ENCODE measurements at places on chromosomes 11 and 22.
A peak's percentile ranks its signal among the peaks of the same experiment; 100 is the strongest.

- DNase-seq = peak; percentile 65
These were observed 38.4 kb upstream of the A4GALT start for GRCh38 chr22:42758931-42759629.

- DNase-seq = no peak
These were observed 52.9 kb downstream of the SGSM3 start for GRCh38 chr22:40423310-40423688.

DNA sequence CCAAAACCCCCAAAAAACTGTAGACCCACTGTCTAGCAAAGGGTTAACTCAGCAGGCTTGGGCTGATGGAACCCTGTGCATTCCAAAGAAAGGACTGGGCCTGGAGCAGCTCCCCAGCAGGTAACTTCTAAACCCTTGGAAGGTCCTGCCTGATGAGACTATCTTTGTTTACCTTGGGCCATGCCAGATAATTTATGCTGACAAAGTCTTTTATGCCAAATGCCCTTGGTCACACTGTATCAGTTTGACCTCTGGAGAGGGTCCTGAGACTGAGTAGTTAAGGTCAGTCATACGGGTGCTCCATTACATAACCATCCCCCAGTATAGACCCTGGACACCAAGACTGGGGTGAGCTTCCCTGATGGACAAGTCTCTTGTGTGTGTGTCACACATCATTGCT, 21.9 kb upstream of the DNAL4 start:
- no peak for DNase-seq

- no peak for DNase-seq
These were observed 70.5 kb downstream of the MPPED1 start for GRCh38 chr22:43482318-43482625.

- no peak for DNase-seq
These were observed 6.0 kb downstream of the KBTBD4 start for GRCh38 chr11:47572715-47573255.

DNA sequence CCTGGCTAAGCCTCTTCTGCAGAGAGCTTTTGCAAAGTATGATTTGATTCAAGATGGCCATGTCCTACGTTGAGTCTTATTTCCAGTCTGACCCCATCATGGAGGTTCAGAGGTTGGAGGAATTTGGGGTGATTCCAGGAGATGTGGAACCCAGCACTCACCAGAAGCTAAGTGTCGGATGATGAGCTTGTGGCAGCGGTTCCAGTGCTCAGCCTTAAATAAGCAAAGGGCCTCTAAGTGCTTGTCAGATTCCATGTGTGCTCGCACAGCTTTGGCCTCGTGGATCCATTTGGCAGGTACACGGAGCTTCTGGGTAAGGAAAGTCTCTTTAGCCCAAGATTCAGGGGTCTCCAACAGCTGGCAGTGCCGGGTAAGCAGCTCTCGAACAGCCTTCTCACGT, 11.9 kb upstream of the CHRNA10 start:
- no peak for DNase-seq

DNA sequence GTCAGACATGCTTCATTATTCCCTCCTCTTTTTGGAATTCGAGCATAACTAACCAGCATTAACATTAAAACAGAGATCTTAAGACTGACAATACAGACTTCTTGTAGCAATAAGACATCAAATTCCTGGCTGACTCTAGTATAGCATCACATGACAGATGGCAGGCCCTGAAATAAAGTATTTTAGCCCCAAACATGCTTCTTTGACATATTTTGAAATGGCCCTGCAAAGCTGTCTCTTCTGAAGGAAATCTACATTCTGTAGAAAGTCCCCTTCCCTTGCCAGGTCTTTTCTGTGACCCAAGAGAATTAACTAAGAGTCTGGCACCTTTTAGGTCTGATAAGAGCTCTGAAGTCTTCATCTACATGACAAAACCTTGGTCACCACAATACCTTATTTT, 38.5 kb upstream of the GNAZ start:
- DNase-seq = no peak

DNA sequence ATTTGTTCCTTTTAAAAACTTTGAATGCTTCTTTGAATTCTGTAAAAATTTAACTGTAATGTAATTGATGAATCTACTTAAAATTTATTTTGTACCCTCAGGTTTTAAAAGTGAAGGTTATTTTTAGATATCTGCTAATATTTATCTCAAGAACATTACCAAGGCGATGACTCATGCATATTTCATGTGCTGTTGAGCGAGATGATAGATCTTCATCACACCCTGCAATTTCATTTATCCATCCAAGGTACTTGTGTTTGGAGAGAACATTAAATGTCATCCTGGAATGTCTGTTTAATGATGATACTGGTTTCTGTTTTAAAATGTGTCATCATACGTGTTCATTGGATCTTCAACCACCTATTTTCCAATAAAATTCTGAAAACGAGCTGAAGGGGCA, 6.7 kb upstream of the OOSP4A start:
- DNase-seq = no peak

DNA sequence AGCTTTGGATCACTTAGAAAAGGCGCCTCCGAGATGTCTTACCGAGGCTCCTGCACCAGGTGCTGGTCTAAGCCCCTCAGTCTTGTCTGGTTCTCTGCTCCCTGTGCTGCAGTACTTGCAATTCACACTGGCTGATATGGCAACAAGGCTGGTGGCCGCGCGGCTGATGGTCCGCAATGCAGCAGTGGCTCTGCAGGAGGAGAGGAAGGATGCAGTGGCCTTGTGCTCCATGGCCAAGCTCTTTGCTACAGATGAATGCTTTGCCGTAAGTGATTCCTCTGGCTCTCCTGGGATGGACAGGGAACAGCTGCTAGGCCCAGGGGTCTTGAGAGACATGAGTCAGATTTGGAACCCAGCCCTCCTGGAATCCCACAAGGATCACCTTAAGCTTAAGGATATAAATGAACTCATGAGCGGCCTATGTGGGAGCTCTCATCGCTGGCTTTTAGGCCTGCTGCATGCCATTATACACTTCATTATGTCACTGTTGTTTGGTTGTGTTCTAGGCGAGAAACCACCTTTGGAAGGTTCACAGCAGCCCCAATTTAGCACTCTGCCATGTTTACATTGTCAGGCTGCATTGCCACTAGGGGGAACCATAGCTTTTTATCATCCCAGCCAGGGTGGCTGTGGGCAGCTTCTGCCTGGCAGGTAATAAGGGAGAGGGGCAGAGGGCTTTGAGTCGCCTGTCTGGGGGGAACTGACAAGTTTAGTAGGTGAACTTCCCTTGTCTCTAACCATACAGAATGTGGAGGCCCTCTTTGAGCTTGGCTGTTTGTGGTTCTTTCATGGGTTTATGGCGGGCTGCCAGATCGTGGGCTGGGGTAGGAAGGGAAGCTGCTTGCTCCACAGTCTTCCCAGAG, 8.5 kb downstream of the ACAD8 start:
- peak; percentile 53 for DNase-seq

GRCh38 chr22:32311551-32312071, 46.1 kb upstream of the RFPL3 start:
- no peak for DNase-seq

GRCh38 chr22:36816636-36817524, at the start of gene PVALB:
Gene PVALB (minus strand): TSS chr22:36817035. CDS start chr22:36817005, 30 bp downstream.
- DNase-seq = peak; percentile 76

GRCh38 chr11:16511116-16512114, 155.1 kb upstream of the SOX6 start:
- no peak for DNase-seq

GRCh38 chr22:49380095-49380827, 447.4 kb downstream of the BRD1 start:
- no peak for DNase-seq

GRCh38 chr22:49694462-49695260, 133.0 kb downstream of the BRD1 start:
- no peak for DNase-seq

DNA sequence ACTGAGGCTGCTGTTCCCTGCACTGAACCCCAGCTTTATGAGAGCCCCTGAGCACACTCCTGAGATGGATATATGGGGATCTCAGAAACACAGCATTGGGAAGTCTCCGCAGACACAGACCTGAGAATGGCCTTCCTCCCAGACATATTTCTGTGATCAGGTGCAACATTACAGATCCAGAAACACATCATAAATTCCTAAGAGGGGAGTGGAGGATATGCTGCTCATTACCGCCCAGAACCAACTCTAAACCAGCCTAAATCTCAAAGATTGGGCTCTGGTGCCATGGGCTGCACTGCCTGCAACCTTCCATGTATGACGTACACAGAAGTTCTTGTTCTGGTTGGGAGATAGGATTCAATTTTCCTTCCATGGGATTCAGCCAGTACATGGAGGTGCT, 102.0 kb downstream of the ME3 start:
- no peak for DNase-seq

DNA sequence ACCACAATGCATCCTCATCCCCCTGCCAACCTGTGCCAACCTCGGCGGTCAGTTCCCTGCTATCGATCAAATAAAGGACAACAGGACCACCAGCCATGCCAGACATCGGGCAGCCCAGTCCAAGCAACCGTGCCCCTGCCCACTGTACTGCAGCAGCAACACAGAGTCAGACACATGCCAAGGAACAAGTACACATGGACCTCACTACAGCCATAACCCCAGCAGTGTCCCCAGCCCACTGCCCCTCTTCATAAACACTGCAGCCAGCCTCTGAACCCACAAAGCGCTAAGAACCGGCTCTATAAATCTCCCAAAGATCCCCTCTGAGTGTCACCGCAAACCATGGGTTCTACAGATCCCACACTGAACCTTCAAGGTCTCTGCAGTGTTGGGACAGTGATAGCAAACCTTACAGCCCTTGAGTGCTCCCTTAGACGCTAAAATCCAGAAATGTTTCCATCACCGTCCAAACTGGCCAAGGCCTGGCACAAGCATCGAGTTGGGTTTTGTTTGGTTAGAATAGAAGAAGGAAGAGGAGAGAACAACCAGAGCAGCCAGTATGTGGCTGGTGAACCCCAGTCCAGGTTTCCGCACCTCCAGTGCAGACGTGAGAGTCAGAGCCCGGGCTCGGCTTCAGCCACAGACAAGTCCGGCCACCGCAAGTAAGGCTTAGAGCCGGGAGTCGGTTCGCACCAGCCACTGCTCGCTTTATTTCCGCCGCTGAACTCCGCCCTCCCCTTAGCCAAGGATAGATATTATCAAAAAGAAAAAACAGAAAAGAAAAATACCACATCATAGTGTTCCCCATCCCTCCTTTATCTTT, 7.9 kb downstream of the PAX6 start:
- DNase-seq = no peak

DNA sequence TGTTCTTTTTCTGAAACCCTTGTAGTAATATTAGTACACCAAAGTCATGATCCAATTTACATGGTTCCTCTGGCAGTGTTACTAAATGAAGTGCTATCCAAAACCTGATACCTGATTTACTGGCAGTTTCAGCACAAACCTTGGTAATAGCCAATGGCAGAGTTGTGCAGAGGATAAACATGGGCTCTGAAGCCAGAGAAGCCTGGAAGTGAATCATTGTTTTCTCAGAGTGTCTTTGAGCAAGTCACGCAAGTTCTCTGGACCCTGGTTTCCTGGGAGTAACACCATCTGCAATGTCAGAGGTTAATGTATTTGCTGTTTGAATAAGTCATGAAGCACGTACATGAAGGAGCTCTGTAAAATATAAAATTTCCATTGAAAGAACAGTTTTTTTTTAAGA, 222.3 kb upstream of the NARS2 start:
- DNase-seq = no peak

DNA sequence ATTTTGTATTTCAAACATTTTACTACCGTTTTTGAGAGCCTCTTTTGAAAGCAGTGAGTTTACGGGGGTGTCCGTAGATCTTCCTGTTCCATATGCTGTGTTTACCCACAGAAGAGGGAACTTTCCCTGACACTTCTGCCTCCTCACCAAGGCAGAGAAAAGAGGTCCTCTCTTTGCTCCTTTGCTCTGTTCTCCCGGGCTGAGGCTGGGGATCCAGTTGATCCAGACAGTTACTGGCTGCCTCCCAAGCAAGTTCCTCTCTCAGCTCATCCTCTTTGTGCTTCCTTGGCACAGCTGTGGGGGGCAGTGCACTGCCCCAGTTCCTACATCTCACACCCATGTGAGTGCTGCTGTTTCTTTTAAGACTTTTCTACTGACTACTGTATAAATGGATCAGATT, 813.7 kb downstream of the NTM start:
- no peak for DNase-seq

GRCh38 chr11:69923641-69924307, 104.6 kb upstream of the FGF3 start:
- DNase-seq = no peak

DNA sequence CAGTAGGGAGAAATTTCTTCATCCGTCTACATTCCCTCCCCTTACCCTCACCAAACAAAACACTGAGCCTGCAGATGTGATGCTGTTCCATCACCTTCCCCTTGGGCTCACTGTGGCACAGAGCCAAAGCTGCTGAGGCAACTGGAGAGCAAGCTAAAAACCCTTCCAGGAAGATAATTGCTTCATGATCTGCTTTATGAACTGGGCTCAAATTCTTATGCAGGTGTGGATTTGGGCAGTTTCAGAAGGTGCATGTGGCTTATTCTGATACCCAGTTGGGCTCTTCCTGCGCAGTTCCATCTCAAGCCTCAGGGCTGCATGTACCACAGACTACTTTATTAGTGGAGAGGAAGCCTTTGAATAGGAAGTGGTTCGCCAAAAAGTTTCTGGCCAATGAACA, 58.3 kb downstream of the AAMDC start:
- peak; percentile 18 for DNase-seq

DNA sequence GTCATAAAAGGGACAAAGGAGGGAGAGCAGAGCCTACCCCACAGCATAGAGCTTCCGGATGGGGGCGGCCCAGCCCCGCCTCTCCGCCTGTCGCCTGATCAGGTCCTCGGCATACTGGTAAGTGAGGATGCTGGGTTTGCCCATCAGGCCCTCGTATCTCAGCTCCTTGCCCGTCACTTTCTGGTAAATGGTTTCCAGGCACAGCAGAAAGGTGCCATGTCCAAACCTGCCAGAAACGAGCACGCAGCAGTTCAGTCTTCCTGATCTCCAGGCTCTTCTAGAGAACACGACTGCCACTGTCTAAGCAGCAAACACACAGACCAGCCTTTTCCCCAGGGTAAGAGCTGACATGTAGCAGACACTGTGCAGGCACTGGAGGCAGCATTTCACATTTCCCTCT, 17.4 kb upstream of the TMEM121B start:
- no peak for DNase-seq

GRCh38 chr22:40529821-40530220, 106.7 kb downstream of the MRTFA start:
- no peak for DNase-seq

DNA sequence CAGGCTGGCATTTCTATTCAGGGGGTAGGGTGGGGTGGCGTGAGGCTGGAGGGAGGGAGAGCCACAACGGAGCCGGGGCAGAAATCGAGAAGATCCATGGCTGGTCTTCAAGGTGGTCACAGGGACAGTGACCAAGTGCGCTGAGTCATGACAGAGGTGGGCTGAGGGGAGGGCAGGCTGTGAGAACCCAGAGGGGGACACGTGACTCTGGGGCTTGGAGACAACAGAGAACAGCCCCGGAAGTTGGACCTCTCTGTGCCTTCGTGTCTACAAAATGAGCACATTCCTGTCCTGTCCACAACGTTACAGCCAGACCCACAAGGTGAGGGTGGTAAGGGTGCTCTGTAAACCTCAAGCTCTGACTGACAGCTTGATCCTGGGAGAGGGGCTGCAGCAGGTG, 35.1 kb upstream of the ARFGAP3 start:
- no peak for DNase-seq

GRCh38 chr11:1732418-1733008, 17.9 kb downstream of the IFITM10 start:
- DNase-seq = no peak

- DNase-seq = no peak
These were observed 74.5 kb downstream of the MICAL3 start for GRCh38 chr22:17949642-17950473.
